ENCODE measurements at places on chromosomes 6 and 20.

GRCh38 chr6:132131758-132132157 lies 180.6 kb upstream of the CCN2 start:
- no peak for DNase-seq

DNA sequence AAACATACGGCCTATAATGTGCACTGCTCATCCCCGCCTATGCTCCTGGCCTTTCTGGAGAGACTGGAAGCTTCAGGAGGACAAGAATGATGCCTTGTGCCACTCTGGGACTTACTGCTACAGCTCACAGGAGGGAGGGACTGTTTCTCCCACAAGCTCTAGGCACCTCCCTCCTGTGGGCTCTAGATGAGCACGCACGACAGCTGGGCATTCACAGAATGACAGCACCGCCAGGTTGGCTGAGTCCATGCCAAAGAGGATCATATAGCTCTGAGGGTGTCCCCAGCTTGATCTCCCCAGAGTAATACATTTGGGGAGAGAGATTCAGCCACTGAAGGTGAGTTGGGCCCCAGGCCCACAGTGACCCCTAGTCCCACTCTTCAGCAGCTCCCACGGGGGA lies 10.1 kb upstream of the PGC start:
- DNase-seq, result no peak

DNA sequence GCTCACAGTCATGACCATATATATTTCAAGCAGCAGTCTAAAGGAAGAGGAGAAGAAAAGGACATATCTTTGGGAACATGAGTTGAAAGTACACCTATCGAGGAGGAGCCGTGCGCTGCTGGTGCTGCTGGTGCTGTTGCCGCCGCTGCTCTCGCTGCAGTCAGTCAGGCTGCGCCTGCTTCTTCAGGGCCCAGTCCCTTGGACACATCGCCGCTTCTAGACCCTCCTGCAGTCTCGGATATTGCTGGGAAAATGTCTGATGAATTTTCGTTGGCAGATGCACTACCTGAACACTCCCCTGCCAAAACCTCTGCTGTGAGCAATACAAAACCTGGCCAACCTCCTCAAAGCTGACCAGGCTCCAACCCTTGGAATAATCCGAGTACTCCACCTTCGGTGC lies 8.2 kb upstream of the ASCC3 start:
- DNase-seq, result no peak

- no peak for DNase-seq
These were observed 425.7 kb upstream of the ARID1B start for GRCh38 chr6:156351346-156351966.

DNA sequence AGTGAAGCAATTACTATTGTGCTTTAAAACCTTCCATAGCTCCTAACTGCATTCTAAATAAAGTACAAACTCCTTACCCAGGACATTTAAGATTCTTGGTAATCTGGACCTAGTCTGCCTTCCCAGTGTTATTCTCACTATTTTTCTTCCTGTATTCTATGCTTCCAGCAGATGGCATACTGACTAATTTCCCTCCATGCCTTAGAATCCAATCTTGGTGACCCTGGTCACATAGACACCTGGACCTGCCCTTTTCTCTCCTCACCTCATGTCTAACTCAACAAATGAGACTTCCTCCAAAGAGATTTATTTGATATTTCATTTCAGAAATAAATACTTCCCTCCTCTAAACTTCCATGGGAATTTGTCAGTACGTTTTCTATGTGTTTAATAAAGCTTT lies 25.8 kb downstream of the ROS1 start:
- no peak for DNase-seq

GRCh38 chr6:16754876-16755275 lies 6.4 kb downstream of the ATXN1 start:
- no peak for DNase-seq
